ENCODE measurements at places on chromosomes 16 and 17.
A peak's percentile ranks its signal among the peaks of the same experiment; 100 is the strongest.

GRCh38 chr16:47392081-47392480 is 68.8 kb downstream of the ITFG1 start:
- DNase-seq, result no peak

GRCh38 chr17:79251824-79252223 is 177.2 kb downstream of the ENGASE start:
- no peak for DNase-seq

DNA sequence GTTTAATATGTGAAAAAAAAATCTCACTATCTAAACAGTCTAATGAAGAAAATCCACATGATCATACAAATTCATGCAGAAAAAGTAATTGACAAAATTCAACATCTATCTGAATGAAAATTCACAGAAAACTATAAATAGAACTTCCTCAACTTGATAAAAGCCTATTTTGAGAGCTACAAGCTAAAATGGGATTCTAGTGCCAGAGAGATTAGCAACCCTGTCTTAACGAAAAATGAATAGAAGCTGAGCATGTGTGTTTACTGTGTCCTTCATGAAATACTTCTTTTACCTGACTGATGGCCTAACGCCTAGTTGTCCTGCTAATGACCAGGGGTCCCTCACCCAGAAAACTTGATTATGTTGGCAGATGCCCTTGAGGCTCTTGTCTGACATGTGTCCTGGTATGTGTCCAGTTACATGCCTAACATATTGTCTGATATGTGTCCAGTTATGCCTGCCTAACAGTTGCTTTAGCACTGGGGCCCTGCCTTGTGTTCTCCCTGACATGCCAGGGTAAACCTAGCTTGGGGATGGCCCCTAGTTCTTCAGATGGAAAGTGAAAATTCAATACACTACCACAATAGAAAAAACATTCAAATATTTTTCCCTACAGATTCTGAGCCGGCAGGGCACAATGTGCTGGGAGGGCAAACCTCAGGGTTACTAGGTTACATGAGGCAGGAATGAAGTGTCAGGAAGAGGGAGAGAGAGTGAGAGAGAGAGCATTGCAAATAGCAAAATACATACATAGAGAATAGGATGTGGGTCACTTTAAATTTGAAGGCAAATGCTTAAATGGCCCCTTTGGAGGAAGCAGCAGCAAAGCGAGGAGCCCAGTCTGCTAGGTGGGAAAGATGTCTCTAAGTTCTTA is 834.0 kb downstream of the CDH11 start:
- DNase-seq, result no peak

- no peak for DNase-seq
Measured at GRCh38 chr17:68714676-68715075, 113.5 kb upstream of the FAM20A start.

DNA sequence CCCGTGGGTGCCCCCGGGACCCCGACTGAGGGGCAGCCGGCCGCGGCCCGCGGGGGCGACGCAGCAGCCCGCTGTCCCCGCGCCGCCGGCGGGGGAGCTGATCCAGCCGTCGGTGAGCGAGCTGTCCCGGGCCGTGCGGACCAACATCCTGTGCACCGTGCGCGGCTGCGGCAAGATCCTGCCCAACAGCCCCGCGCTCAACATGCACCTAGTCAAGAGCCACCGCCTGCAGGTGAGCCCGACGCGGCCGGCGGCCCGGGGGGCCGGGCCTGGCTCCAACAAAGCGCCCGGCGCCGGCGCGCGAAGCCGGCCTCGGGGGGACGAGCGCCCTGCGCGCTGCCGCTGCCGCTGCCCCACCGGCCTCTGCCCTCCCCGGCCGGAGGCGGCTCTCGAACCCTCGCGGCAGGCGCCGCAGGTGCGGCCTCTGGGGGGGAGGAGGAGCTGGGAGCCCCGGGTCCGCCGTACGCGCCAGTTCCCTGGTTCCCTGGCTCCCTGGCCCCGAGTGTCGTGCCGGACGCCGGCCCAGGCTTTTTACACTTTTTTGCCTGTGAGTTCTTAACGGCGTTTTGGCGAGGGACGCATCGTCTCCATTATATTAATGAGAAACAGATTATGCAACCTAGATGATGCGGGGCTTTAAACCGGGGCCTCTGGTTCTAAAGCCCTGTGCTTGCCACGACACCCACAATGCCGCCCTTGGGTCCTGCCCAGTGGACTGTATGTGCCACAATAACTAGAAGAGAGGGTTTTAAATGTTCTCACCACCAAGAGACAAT is 521 bp downstream of the ATMIN start:
- DNase-seq, result no peak

GRCh38 chr17:74177018-74177450 is 26.4 kb upstream of the RPL38 start:
- DNase-seq, result no peak

GRCh38 chr16:29705030-29705429 is 26.1 kb downstream of the QPRT start:
- DNase-seq, result no peak

GRCh38 chr17:47257651-47258339 is 4.2 kb downstream of the ITGB3 start:
- DNase-seq, result no peak

DNA sequence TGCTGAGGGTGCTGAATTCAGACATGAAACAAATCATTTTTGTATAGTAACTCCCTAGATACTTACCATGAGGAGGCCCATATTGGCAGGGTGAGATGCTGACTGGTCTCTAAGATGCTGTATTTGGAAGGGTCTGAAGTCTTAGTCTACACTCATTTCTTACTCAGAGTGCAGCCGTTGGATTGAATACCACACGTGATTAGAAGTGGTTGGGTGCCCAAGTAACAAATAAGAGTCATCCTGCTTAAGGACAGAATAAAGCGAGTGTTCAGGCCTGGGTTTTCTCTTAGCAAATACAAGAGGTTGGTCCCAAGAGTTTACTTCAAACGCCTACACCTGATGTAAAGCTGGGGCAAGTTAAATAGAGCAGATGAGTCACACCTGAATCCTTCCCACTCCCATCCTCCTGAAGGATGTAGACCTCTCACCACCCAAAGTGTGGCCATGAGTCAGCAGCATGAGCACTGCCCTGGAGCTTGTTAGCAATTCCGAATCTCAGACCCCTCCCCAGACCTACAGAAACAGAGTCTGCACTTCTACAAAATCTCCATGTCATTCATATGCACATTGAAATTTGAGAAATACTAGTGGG is 284.6 kb upstream of the CDH5 start:
- no peak for DNase-seq

DNA sequence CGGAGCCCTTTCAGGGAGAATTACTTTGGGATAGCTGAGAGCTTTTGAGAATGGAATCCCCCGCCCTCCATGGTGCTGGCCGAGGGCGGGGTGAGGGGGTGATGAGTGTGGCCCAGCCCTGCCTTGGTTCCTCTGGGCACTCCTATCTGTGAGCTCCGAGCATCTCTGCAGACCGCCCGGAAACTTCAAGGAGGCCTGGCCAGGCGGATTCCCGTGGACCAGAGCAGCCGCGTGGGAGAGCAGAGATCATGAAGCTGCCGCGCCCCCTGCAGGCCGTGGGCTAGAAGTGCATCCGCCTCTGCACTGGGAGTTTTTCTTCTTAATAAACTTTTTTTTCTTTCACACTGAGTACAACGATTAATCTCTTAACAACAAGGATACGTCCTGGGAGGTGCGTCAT is 392.9 kb upstream of the EEF2KMT start:
- DNase-seq, result no peak

- no peak for DNase-seq
Measured at GRCh38 chr17:34596920-34597319, 17.5 kb downstream of the TMEM132E start.

- no peak for DNase-seq
Measured at GRCh38 chr17:31511195-31511578, 119.7 kb downstream of the RAB11FIP4 start.

DNA sequence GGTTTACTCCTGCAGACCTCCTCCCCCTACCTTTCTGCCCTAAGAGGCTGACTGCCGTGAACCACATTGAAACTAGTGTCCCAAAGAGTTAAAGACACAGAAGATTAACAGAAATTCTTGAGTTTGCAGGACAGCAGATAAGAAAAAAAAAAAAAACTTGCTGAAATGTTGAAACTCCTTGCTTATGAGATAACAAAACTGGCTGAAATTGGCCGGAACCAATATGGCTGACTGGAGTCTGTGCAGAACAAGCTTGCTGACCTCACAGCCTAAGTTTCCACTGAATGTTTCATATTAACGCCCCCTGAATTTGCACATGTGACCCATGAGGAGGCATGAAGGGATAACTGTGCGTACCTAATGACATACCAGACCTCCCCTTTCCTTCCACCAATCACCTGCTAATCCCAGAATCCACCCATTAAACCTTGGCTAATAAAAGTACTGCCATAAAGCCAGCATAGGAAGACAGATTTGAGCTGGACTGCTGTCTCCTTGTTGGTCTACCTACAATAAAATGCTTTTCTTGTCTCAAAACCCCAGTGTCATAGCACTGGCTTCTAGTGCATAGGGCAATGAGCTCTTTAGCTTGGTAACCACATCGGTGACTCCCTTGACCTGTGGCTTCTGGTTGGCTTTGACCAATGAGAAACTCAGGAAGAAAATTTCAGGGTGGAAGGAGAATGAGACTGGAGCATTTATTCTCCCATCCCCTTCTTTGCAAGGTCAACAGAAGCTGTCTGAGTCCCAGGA is 80.1 kb downstream of the PMP22 start:
- DNase-seq, result no peak

DNA sequence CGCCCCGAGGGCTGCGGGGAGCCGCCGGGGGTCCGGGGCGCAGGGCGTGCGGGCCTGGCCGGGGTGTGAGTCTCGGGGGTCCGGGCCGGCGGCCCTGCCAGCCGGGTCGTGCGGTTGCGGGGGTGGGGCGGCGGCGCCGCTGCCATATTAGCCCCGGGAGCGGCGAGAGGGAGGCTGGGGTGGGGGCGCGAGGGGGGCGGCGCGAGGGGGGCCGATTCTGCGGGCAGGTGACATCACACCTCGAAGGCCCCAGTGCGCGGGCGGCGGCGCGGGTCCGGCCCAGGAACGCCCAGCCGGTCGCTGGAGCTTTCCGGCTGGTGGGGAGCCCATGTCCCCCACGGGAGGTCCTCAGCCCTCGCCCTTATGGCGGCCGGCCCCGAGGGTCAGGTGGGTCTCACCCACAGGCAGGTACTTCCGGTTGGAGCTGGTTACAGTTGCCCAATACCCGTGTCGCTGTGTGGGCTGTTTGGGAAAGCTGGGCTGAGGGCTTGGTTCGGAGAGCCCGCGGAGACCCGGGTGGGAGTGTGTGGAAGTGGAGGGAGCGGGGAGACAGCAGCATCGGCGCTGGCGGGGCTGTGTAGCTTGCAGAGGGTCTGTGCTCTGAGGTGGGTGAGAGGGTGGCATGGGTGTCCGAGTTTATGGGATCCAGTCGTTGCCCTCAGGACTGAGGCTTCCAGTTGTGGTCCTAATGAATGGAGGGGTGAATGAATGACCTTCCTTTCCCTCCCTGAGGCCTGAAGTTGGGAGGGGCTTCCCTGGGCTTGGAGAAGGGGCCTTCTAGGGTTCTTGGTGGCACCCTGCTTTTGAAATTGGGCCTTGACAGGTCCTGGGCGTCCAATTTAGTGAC is 804 bp downstream of the ATP6V0C start:
- DNase-seq, result no peak

- no peak for DNase-seq
Measured at GRCh38 chr17:11109106-11109505, 131.9 kb upstream of the SHISA6 start.

GRCh38 chr16:80114699-80115098 is 426.1 kb upstream of the DYNLRB2 start:
- no peak for DNase-seq

GRCh38 chr16:64352246-64352645 is 769.6 kb downstream of the CDH11 start:
- no peak for DNase-seq

DNA sequence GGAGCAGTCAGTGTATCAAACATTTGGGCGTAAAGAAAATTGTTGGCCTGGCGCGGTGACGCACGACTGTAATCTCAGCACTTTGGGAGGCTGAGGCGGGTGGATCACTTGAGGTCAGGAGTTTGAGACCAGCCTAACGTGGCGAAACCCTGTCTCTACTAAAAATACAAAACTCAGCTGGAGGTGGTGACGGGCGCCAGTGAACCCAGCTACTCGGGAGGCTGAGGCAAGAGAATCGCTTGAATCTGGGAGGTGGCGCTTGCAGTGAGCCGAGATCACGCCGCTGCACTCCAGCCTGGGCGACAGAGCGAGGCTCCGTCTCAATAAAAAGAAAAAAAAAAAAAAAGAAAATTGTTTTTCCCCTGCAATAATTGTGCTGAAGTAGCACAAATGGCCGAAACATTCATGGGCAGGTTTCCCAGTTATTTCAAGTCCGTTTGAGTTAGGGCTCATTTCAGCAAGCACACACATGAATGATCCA is 1.4 kb downstream of the GCSH start:
- no peak for DNase-seq

GRCh38 chr17:2239882-2240430 is 63.6 kb downstream of the SMG6 start:
- DNase-seq, result no peak

GRCh38 chr16:16096121-16096857 is 127.0 kb downstream of the ABCC6 start:
- DNase-seq, result no peak

- no peak for DNase-seq
Measured at GRCh38 chr17:2203818-2204217, 99.8 kb downstream of the SMG6 start.

- DNase-seq, result no peak
Measured at GRCh38 chr17:16181581-16181980, 33.8 kb downstream of the NCOR1 start.

- no peak for DNase-seq
Measured at GRCh38 chr16:11302977-11303376, 21.8 kb upstream of the PRM1 start.

DNA sequence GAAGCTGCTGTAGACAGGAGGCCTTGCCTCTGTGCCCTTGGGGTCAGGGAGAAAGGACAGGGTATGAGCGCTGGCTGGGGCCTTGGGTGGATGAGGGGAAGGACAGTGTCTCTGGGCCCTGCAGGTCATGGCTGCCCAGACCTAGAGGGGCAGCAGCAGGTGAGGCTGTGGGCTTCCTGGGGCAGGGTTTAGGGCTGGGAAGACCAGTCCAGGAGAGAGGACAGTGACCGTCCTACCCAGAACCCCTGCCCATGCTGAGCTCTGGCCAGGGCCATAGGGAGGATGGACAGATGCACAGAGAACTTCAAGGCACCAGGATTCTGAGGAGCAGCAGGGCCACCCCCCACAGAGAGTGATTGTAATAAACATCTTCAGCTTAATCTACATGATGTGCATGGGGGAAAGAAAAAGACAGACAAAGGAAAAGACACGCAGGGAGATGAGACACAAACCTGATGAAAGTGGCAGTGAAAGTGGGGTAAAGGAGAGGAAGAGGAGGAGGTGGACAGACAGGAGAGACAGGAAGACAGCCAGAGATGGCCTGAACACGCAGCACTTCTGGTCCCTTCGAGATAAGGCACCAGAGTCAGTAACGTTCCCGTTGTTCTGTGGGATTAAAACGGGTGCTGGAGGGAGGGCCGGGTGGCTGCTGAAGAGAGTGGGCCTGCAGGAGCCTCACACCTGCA is 17.5 kb downstream of the FLOT2 start:
- DNase-seq, result no peak

- peak; percentile 26 for DNase-seq
Measured at GRCh38 chr17:74325743-74326379, at the start of gene KIF19. Gene KIF19, plus strand, starts transcription at chr17:74326226. Its CDS starts 124 bp downstream, at chr17:74326350.

DNA sequence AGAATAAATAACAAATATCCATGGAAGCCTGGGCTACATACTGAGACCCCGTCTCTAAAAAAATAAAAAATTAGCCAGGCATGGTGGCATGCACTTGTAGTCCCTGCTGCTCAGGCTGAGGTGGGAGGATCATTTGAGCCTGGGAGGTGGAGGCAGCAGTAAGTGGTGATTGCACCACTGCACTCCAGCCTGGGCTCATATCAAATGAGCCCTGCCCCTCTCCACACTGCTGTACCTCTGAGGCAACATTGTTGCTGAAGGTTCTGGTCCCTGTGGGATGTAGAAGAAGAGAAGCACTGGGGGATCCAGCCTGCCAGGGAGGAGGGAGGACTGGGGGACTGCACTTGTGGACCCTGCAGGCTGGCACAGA is 11.4 kb upstream of the ARHGAP23 start:
- no peak for DNase-seq

Data from activated CD4-positive, alpha-beta T cell treated with anti-CD3 and anti-CD28 coated beads for 1 hour (primary cell).